ENCODE measurements at places on chromosomes 6 and 20.

DNA sequence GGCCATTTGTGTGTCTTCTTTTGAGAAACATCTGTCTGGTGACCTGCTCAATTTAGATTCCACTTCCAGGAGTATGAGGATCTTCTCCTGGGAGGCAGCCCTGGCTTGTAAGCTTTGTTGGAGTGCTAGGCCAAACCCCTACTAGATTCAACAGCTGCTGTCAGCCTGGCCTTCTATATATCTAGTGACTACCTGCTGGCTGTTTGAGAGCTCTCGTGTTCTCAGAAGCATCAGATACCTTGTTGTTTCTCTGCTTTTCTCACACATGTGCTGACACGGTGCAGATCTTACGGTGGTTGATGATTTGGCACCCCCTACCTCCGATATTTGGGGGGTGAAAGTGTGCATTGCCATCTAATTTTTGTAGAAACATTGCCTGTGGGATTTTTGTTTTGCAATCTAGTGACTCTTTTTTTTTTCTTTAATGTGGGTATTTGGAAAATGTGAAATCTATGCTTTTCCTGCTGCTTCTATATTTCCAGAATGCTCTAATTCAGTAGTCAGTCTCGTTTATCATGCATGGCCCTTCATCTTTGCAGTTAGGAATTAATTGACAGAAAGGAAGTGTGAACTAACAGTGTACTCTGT is 4.7 kb downstream of the CCN2 start:
- no peak for DNase-seq

GRCh38 chr6:128112494-128112893 is 211.6 kb upstream of the THEMIS start:
- DNase-seq = no peak

DNA sequence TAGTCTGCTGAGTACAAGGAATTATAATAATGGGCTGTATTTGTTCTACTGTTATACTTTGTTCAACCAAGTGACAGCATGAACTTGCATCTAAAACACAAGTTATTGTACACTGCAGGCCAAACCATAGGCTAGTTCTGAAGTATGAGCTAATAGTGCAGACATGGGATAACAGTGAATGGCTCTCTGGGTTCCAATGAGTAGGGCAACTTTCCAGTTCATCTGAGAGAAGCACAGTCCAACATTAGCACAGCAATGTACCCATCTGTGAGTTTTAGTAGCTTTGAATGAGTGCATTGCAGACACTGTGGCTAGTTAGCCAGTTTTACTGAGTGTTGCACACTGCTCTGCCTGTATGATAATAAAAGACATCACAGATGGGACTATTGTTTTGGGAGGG is 56.5 kb upstream of the FUT9 start:
- no peak for DNase-seq

GRCh38 chr6:37965964-37966676 is 146.6 kb downstream of the ZFAND3 start:
- DNase-seq = no peak

- no peak for DNase-seq
Observed at GRCh38 chr6:170456886-170457698, 96.0 kb downstream of the PSMB1 start.

DNA sequence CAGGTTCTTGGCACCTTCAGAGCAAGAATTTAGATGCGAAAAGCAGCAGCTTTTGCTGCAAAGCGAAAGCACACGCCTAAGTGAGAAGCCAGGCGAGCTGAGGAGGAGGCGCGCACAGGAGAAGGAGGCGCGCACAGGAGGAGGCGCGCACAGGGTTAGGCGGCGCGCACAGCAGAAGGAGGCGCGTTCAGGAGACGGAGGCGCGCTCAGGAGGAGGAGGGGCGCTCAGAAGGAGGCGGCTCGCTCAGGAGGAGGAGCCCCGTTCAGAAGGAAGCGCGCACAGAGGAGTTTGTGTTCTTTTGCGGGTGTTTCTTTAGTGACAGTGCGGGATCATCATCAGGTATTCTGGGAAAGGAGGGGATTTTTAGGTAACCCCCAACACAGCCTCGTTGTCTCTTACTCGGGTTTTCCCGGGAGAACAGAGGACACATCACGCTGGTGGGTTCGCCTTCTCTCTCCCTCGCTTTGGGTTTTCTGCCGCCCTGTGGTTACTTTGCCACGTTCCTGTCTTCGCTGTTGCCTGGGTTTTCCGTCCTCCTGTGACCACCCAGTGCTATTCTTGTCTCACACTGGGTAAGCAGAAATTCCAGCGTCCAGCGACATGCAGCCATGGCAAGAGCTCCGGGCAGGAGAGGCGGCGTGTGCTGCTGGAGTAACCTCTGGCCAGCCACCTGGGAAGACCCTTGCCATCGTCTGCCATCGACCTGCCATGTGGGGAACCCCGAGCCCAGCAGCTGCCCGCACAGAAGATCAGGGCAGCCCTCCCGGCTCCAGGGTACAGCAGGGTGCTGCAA is 47.0 kb downstream of the WDR27 start:
- peak; percentile 71 for DNase-seq

DNA sequence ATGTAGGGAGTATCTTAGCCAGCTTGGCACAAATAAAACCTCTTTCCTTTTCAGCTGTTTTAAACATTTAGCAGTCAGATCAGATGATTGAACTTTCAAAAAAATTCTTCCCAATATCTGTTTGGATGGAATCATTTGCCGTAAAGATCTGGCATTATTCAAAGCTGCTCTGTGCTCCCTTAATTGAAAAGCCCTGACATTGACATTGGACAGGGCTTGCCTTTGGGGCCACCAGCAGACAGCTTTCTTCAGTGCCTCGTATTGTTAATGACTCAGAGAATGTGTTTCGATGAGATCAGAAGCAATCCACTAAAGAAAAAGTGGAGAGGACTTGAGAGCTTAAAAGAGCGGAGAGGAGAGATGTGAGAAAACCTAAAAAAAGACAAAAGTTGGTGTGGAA is 343.5 kb downstream of the NRN1 start:
- no peak for DNase-seq

DNA sequence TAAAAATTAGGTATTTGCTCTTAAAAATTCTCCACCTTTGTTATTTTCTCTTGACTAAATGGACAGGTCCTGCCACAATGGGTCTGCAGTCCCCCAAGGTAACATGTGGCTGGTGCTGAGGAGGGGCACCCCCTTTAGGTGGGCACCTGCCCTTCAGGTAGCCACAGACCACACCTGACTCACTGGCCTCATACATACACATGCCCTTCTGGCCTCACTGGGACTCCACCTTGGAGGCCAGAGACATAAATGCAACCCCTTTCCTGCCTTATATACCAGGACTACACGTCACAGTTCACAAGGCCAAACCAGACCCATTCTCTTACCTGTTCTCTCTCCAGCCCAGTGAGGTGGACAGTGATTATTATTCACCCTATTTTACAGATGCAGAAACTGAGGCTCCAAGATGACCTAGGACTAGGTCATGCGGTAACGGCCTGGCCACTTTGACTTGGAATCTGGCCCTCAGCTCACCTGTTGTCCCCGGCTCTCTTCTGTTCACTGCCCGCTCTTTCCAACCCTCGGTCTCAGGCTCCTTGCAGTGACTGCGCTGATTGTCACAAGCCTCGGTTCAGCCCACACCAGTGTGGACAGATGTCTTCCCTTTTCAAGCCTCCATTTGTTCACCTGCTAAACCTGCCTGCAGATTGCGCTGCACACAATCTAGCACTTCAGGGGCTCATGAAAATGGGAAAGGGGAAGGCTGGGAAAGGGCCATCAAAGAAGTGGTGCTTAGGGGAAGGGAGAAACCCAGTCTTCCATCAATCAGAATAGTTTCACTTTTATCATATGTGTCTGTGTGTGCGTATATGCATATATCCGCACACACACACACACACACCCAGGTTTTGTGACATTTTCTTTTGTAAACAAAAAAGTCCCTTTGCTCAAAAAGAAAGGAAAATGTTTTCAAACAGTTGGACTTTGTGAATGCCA is 121.7 kb downstream of the BCAS1 start:
- no peak for DNase-seq

- DNase-seq = no peak
Observed at GRCh38 chr6:134809130-134809529, 140.8 kb downstream of the ALDH8A1 start.

- DNase-seq = no peak
Observed at GRCh38 chr6:31243508-31243907, 28.4 kb downstream of the HLA-C start.

GRCh38 chr6:113819169-113819830 is 37.8 kb upstream of the MARCKS start:
- DNase-seq = no peak

GRCh38 chr6:138590796-138591709 is 91.8 kb upstream of the NHSL1 start:
- peak; percentile 68 for DNase-seq

DNA sequence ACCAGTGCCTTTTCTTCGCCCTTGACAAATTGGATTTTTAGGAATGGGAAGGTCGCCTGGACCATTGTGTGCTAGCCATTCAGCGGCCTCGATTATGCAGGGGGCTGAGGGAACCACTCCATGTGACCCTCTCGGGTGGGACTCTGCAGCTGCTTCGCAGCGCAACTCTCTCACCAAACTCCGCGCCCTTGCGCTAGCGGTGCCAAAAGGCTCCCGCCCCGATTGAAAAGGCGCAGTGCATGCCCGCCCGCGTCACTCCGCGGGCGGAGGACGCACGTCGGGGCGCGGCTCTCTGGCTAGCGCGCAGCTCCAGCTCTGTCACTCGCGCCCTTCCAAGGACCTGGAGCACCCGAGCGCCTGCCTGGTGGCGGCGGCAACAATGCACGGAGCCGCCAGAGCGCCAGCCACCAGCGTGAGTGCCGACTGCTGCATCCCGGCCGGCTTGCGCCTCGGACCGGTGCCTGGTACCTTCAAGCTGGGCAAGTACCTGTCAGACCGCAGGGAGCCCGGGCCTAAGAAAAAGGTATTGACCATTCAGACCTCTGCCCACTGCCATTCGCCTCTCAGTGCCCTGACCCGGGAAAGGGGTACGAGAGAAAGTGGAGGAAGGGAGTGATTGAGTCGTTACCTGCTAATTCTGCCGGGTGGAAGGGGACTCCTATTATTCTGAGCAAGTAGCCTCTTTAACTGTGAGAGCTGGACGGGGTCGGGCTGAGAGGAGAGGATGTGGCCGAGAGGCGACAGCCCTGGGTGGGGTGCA is at the start of gene PRDM13:
TSS of gene PRDM13 (plus strand) at position 178 of the 760 bp plus-strand sequence. CDS start at position 380, 202 bp downstream.
- DNase-seq = no peak

- no peak for DNase-seq
Observed at GRCh38 chr20:35339007-35339406, 46.8 kb upstream of the FAM83C start.

- no peak for DNase-seq
Observed at GRCh38 chr6:106517706-106518105, 111.6 kb downstream of the RTN4IP1 start.

- DNase-seq = no peak
Observed at GRCh38 chr6:117531809-117532725, 49.6 kb downstream of the DCBLD1 start.

DNA sequence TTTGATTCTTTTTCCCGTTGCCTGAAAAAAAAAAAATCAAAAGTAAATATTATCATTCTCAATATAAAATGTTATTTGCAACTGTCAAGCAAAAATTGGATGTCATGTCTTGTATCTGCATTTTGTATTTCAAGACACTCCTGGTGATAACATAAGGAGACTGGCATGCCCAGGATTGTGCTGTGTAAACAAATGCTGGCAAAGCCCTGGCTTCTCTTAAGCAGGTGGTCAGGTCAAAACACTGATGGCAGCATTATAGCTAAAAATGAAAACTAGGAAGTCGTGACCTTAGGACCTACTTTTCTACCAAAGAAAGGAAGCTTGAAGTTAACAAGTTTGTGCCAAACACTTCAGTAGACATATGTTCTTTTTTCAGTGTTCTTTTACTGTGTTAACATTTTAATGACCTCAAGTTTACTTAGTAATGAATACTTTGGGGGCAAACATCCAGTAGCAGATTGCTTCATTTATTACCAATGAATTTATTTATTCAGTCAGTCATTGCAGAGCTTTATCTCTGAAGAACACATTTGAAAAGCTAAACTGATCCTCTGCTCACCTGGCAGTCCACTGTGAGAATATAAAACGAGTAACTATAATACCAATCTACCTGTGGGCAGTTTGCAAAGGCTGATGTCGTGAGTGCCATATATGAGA is 243.1 kb upstream of the FLRT3 start:
- no peak for DNase-seq

- DNase-seq = no peak
Observed at GRCh38 chr20:18059603-18060002, 1.9 kb upstream of the OVOL2 start.

GRCh38 chr20:43919686-43920403 is 5.2 kb downstream of the TOX2 start:
- no peak for DNase-seq

DNA sequence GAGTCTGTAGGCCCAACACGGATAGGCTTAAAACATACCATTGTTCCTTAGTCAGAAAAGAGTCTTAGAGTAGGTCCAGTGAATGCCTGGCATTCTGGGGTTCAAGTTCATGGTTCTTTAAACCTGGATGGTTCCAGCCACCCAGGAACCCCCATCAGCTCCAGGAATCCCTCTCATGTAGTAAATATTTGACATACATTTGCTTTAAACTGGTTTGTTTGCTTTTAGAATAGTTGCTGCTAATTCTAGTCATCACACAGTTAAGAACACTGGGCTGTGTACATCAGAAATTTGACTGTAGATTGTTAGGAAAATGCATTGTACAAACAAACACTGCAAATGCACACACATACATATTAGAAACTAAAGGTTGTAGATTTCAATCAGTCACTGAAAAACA is 30.6 kb upstream of the PBOV1 start:
- no peak for DNase-seq

- DNase-seq = no peak
Observed at GRCh38 chr6:111228094-111228493, 140.8 kb downstream of the SLC16A10 start.

DNA sequence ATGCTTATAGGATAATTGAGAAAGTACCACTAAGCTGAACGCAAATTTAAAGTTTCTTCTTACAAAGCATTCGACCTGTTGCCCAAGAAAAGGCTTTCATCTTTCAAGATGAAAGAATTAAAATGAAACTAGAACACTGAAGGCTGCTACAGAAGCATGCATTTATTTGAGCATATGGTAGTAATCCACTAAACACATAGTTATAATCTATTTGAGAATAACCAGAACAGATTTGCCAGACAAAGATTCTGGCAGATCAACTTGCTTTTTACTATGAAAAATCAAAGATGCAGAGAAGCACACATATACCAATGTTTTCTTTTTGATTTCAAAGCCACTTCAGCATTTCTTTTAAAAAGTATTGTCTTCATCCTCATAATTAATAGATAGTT is 412.2 kb downstream of the UTRN start:
- no peak for DNase-seq

- DNase-seq = peak; percentile 52
Observed at GRCh38 chr20:48761874-48762273, 65.9 kb downstream of the PREX1 start.

- no peak for DNase-seq
Observed at GRCh38 chr6:148657048-148657447, 89.8 kb upstream of the UST start.

Measured in natural killer cell treated with Interleukin-12 subunit alpha and Interleukin-12 subunit beta and Interleukin-15 and Interleukin-18, amount 100 ng/mL, for 72 hours (primary cell).